Smooth muscle cell of the coronary artery (primary cell): ENCODE measurements at places on chromosomes 3 and 15. TPM values are rescaled to one million over a fixed set of nuclear protein-coding genes. Genes with fewer than 3 reads are reported as not detected.

The GOLGA8M gene
- 0.23 and 0.45 TPM in 2 replicates for total RNA-seq

The KNG1 gene
- not detected in 2 replicates for total RNA-seq

The SNX4 gene
- total RNA-seq = 27.4 and 27.6 TPM in 2 replicates

The LRRC2 gene
- 2.0 and 4.7 TPM in 2 replicates for total RNA-seq

The TNNC1 gene
- total RNA-seq = 2.5 and 19.8 TPM in 2 replicates

The SETD2 gene
- total RNA-seq = 15.3 and 21.2 TPM in 2 replicates

The GABRR3 gene
- total RNA-seq = not detected in 2 replicates
